HuH-7.5 (cell line): ENCODE measurements at places on chromosomes 7 and 10.

DNA sequence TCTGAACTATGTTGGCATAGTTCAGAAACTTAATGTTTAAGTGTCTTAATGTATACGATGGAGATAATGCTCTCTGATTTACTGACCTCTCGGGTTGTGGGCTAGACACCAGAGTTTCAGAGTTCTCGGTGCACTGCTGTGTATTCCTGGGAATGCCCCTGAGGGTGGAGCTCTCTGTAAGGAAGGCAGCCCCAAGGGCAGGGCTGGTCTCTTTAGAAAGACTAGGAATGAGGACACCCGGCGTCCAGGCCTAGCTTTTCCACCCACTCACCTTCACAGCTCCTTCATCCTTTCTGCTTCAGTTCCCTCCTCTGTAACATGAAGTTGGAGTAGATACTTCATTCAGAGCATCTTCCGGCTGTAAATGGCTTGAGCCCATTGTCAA is 536.6 kb upstream of the GALNT17 start:
- DNase-seq, result no peak

DNA sequence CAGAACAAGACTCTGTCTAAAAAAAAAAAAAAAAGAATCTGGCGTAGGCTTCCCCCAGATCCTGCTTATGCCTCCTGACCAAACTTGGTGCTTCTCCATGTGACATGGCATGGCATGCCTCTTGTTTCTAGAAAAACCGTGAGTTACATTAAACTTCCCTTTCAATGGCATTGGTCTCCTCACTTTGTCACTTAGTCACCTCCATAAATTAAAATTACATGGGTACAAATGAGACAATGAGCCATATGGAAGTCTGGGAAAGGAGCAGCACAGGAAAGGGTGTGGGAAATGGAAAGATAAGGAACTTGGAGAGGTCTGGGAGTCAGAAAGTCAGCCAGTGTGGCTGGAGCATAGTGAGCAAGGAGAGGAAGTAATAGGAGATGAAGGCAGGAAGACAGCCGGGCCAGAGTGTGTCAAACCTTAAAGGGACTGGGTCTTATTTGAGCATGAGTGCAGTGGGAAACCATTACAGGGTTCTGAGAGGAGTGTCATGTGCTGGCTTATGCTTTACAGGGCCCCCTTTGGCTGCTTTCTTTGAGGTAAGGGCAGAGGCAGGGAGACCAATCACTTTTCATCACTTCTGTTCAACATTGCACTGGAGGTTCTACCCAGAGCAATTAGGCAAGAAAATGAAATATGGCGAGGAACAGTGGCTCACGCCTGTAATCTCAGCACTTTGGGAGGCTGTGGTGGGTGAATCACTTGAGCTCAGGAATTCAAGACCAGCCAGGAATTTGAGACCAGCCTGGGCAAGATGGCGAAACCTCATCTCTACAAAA is 21.3 kb upstream of the ZMIZ2 start:
- DNase-seq, result no peak

DNA sequence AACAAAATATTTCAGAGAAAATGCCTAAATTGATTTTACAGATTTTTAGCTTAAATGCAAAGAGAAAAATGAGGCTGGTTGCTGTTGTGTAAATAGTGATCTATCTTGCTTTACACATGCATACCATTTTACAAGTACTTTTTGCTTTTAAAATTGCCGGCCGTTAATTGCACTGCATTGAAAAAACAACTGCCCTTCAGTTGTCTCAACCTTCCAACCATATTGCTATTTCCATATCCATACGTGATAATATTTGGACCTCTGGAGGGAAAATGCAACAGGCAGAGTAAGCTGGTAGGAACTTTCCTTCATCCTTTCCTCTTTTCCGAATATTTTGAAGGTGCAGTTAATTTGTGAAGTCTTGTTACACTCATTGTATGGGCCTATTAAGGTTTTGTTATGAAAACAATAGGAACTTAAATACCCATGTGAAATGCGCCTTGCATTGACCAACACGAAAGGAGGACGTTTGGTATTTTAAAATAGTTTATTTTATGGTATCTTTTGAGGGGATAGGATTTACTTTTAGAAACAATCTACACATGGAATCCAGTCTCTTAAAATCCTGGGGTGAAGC is 11.3 kb downstream of the BMI1 start:
- DNase-seq, result no peak

GRCh38 chr10:91137822-91138221 is 82.6 kb upstream of the PCGF5 start:
- no peak for DNase-seq

- no peak for DNase-seq
Measured at GRCh38 chr7:14483663-14484062, 418.9 kb downstream of the DGKB start.

DNA sequence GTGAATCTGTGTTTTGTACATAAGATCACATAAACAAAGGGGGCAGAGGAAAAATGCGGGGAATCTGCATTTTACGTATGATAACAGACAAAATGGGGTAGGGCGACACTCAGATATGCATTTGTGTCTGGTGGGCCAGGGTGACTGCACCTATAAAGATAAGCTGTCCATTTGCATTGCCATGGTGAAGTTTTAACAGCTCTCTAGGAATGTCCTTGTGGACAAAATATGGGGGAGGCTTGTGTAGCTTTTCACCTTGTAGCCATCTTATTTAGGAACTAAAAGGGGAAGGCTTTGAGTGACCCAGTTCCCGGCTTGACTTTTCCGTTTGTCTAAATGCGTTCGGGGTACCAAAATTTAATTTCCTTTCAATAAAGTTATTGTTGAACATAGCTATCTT is 92.4 kb upstream of the AGBL3 start:
- DNase-seq, result no peak

GRCh38 chr10:113866551-113867394 is 12.3 kb downstream of the NHLRC2 start:
- no peak for DNase-seq

- no peak for DNase-seq
Measured at GRCh38 chr7:158040199-158040598, 547.4 kb downstream of the PTPRN2 start.

DNA sequence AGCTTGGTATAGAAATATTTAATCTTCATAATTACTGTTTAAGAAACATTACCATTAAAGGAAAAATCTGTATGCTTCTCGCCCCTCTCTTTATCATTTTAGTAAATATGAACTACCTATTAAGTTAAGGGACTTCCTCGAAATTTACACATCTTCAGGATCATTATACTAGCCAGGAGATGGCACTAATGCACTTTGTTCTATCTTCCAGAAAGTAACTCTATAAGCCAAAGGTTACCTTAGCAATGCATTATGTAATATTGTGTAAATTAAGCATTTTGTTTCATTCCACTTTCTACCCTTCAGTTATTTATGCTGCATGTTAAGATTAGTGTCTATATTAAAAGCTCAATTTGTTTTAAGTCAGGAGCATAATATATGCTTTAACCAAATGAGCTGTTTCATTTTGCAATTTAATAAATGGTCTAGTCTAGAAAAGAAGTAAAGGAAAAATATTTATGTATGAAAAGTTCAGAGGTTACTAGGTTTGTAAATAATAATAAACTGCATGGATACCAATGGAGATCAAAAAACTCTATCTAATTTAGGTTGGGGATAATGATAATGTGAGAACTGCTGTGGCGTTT is 128.5 kb downstream of the ANKRD7 start:
- DNase-seq, result no peak

DNA sequence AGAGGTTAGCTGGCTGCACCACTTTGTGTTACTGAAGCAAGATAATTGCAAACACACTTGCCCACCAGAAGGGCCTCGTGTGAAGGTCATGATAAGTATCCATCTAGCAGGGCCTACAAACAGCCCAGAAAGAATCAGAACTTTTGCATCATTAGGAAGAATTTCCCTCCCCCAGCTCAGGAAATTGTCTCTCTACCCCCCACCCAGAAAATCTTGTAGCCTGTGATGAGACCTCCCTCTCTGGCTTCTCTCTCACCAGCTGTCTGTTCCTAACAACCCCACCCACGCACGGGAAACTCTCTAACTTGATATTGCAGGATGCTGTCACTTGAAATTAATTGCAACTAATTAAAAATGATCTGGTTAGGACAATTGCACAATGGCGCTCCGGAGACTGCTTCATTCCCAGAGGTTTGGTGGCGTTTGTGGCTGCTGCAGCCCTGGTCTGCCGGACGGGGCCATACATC is 34.5 kb downstream of the ZNF503 start:
- no peak for DNase-seq

GRCh38 chr7:98930921-98931320 is 52.6 kb downstream of the TRRAP start:
- DNase-seq, result no peak

GRCh38 chr10:5592070-5592469 is 67.3 kb downstream of the CALML3 start:
- no peak for DNase-seq

DNA sequence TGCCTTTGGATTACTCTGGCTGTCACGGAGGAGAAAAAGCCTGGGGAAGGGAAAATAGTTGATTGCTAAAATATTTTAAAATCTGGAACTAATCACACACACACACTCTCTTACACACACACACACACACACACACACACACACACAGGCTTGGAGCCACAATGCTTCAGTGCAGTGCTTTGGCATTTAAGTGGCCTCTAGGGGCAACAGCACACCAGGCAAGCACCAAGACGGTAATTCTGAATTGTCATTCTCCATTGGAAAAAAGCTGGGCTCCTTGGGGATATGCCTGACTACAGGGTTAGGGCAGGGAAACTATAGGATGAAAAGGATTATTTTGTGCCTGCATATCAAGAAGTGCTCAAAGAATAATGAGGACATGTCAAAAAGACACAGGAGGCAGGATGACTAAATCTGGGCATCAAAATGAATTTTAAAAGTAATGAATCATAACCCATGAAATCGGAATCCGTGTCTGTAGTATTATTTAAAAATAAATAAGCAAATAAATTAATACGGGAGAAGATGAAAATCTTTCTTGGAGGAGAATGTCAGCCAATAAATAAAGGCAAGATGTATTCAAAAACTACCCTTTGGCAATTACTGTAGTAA is 30.4 kb upstream of the DDC start:
- no peak for DNase-seq

DNA sequence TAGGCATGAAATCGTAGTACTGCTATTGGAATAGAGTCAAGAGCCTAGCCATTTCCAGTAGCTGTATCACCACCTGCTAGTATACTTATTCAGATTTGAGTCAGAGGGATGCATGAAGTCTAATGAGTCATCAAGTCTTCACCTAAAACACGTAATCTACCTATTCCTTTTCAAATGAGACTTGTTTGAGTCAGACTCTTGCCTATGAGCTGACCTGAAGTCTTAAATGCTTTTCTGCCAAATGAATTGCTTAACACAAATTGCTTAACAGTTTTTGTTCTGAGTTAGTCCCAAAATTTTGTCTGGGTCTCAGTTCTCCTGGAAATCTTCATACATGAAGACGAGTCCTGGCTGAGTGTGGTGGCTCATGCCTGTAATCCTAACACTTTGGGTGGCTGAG is 165.2 kb downstream of the GNAT3 start:
- no peak for DNase-seq

- no peak for DNase-seq
Measured at GRCh38 chr7:1748076-1748838, 78.2 kb downstream of the ELFN1 start.

DNA sequence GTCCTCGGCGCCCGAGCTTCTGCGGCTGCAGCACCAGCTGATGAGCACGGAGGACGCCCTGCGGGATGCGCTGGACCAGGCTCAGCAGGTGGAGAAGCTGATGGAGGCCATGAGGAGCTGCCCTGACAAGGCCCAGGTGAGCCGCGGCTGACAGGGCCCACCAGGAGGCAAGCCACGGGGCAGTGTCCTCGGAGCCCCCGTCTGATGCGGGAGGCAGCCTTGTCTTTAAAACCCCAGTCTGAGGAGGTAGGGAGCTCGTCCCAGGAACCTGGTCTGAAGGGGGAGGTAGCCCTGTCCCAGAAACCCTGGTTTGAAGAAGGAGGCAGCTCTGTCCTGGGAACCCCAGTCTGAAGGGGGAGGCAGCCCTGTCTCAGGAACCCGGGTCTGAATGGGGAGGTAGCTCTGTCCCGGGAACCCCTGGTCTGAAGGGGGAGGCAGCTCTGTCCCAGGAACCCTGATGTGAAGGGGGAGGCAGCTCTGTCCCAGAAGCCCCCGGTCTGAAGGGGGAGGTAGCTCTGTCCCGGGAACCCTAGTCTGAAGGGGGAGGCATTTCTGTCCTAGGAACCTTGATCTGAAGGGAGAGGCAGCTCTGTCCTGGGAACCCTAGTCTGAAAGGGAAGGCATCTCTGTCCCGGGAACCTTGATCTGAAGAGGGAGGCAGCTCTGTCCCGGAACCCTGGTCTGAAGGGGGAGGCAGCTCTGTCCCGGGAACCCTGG is 53.1 kb upstream of the GTF2IRD1 start:
- no peak for DNase-seq

GRCh38 chr10:18508587-18508986 is 142.8 kb downstream of the NSUN6 start:
- no peak for DNase-seq

DNA sequence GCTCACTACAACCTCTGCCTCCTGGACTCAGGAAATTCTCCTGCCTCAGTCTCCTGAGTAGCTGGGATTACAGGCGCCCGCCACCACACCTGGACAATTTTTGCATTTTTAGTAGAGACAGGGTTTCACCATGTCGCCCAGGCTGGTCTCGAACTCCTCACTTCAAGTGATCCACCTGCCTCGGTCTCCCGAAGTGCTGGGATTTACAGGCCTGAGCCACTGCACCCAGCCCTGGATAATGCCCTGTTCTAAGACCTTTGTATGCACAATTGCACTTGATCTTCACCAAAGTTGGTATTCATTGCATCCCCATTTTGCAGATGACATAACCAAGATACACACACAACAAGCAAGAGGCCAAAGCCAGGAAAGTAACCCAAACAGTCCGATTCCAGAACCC is 97.7 kb upstream of the CARD11 start:
- no peak for DNase-seq

DNA sequence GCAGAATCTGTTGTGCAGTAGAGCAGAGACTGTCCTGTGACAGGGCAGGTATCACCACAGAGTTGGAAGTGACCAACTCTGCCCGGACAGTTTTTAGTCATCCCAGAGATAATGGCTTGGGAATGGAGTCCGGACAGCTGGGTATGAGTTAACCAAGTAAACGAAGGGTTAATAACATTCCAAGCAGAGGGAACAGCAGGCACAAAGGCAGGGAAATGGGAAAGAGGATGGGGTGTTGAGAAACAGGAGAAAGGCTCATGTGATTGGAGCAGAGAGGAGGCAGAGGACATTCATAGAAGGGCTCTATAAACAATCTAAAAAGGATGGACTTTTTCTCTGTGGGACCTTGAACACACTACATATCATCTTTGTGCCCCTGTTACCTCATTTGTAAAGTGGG is 132.2 kb upstream of the YAE1 start:
- DNase-seq, result no peak

DNA sequence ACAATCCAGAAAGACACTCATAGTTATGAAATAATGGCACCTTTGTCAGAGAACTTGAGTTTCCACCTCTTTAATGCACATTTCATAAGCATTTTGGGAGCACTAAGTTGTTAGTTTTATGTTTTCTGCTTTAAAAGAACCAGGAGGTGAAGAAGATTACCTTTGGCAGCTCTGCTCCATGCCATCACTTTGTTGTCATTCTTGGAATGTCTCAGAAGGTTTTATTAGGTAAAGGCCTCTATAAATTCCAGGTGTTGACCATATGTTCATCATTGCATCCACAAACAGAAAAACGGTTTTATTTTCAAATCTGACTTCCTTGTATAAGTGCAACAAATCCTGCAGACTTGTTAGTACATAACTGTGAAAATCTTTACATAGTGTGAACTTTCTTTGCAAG is 424.8 kb downstream of the MDFIC start:
- DNase-seq, result no peak

- no peak for DNase-seq
Measured at GRCh38 chr10:10977978-10978377, 39.7 kb upstream of the CELF2 start.

GRCh38 chr10:6296828-6297251 is 94.1 kb downstream of the PFKFB3 start:
- DNase-seq, result no peak
